ENCODE measurements at places on chromosomes 13 and 19. TPM values are rescaled to one million over a fixed set of nuclear protein-coding genes. Genes with fewer than 3 reads are reported as not detected.

Gene IGLON5
- total RNA-seq, result 0.22 TPM

Gene NFIX
- total RNA-seq, result 26.8 TPM

Gene LINGO3
- not detected for total RNA-seq

Gene GARIN5A
- 0.82 TPM for total RNA-seq

DNA sequence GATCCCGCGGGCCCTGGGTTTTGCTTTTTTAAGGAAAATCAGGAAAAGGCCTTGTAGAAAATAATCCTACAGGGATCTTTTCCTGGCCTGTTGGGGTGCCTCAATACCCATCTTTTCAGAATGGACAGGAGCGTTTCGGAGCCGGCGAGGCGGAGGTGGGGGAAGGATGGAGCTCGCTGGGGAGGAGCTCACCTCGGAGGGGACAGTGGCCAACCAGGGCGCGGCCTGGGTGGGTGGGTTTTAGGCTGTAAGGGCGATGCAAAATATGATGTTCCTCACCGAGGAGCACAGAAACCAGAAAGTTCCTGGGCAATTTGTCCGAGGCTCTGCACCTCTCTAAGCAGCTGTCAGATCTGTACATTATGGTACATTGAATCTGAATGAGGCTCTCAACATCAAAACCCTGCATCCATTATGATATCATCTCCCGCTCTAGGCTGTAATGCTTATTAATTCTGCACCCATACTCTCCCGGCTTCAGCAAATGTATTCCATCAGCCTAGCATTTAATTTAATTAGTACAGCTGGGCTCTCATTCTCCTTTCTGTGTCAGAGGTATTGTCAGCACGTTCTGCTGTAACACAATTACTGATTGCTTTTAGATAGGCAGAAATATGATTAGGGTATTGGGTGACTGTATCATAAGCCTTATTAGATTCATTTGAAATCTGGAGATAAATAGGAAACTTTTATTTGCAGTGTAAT is 90.3 kb upstream of the SOX1 start:
- no peak for DNase-seq

- no peak for DNase-seq
Measured at GRCh38 chr13:79128158-79128557, 277.9 kb downstream of the RBM26 start.

Data from K562 (cell line).